ENCODE measurements at places on chromosomes 16 and 17.

DNA sequence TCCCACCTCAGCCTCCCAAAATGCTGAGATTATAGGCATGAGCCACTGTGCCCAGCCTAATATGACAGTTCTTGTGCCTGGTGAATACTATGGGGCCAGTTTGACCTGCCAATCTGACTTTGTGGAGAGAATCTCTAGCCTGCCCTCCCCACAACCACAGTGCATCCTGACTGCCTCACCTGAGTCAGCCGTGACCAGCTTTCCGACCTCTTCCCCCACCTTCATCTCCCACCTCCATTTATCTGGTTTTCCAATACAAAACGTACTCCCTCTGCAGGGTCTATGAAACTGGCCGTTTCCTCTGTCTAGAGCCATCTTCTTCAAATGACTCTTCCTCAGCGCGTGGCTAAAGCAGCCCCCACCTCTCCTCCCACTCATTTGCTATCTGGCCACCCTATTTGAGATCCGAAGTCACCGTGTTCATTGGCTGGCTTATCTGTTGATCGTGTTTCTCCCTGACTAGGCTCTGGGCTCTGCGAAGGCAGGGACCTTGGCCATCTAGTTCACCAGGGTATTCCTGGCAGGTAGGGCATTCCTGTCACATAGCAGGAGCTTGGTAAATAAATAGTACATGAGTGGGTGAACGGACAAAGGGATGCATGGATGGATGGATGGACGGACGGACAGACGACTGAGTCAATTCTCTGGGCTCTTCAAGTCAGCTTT is 22.3 kb upstream of the PLLP start:
- no peak for DNase-seq

- DNase-seq = no peak
Observed at GRCh38 chr16:68097088-68097487, 11.9 kb downstream of the NFATC3 start.

DNA sequence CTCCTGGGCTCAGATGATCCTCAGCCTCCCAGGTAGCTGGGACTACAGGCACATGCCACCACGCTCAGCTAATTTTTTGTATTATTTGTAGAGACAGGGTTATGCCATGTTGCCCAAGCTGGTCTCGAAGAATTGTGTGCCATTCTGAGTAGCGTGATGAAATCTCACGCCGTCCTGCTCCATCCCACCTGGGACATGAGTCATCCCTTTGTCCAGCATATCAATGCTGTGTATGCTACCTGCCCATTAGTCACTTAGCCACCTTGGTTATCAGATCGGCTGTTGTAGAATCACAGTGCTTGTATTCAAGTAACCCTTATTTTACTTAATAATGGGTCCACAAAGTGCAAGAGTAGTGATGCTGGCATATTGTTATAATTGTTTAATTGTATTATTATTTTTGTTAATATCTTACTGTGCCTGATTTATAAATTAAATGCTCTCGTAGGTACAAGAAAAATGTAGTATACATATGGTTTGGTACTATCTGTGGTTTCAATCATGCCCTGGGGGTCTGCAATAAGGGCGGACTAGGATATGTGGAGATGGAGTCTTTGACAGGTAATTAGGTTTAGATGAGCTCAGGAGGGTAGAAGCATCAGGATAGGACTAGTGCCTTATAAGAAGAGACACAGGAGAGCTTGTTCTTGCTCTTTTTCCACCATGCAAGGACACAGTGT is 26.6 kb upstream of the SLC13A2 start:
- DNase-seq = no peak

GRCh38 chr17:9383826-9384225 is 191.8 kb downstream of the STX8 start:
- DNase-seq = peak; percentile 46

DNA sequence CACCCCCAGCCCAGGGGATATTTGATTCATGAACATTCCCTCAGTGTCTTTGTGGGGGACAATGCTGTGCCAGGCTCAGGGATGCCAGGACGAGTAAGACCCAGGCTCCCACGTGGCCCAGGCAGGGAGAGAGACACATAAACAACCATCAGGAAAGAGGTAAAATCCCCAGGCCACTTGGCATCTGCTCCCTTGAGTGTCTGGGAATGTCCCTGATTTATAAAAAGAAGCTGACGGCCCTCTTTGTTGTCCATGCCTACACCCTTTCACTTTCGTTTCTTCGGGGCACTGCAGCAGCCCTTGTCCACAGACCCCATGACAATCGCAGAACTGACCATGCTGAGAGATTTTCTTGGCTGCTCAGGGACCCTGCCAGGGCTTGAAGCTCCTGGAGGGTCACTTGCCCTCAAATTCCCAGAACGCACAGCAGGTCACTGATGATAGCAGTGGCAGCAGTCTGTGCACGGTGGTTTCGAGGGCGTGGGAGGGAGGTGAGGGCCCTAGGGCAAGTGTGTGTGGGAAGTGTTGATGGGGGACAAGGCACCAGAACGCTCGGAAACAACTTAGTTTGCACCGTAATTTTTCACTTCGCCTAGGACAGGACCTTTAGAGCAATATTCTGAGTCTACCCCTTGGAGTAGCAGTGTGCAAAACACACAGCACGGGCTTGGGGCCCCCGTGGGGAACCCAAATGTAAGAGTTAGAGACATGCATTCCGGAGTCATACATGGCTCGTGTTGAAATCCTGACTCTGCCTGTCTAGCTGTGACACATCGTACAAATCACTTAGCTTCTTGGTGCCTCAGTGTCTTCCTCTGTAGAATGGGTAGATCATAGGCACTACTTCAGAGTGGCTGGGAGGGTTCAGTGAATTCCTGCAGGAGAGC is 4.7 kb downstream of the NOD2 start:
- DNase-seq = peak; percentile 75

DNA sequence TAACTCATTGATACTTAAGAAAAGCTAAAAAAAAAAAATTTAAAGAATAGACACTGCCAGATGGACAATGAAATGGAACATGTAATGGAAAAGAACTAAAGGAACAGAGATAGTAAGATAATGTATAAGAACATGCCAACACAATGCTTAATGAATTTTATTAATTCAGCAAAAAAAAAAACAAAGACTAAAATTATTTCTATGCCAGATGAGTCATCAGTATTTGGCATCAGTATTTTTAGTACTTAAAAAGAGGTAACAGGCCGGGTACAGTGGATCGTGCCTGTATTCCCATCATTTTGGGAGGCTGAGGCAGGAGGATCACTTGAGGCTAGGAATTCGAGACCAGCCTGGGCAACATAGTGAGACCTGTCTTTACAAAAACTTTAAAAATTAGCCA is 168.5 kb downstream of the CYB561 start:
- no peak for DNase-seq

DNA sequence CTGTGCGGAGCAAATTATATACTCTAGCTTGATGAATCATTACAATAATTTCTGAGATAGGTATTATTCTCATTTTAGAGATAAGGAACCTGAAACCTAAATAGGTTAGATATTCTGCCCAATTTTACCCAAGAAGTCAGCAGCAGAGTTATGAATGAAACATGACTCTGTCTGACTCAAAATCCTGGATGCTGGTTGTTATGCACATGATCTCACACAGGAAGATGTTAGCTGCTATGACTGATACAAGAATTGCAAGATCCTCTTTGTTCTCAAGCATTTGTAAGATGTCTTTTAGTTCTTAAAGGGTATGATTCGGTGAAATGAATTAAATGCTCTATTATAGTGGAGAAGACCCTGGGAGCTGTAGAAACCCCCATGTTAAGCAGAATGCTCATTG is 447.8 kb downstream of the KIF2B start:
- no peak for DNase-seq

DNA sequence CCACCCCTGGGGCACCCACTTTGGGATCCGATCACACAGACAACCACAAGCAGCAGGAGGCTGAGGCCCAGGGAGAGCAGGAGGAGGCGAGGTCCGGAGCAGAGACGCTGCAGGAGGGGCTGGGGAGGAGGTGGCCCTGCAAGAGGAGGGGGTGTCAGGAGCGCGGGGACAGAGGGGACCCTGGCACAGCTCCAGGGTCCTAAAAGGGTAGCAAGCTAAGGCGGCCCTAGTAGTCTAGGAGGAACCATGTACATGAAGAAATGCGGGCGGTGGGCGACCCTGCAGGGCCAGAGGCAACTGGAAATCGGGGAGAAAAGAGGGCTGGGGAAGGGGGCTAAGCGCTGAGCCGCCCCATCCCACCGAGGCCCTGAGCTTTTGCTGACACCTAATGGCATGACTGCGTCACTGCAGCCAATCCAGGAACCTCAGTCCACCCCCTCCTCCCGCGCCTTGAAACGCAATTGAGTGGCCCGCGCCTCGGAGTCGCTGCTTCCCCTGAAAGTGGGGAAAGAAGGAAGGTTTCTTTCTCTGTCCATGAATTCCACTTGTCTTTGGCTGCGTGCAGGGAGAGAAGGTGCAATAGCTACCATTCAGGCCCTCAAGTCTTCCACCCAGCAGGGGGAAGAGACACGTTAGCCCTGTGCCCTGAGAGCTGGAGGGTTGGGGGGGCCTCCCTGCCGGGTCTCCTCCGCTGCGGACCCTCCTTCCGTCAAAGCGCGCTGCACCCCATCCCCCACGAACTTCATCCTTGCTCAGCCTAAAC is 1.8 kb downstream of the ASGR1 start:
- peak; percentile 85 for DNase-seq

DNA sequence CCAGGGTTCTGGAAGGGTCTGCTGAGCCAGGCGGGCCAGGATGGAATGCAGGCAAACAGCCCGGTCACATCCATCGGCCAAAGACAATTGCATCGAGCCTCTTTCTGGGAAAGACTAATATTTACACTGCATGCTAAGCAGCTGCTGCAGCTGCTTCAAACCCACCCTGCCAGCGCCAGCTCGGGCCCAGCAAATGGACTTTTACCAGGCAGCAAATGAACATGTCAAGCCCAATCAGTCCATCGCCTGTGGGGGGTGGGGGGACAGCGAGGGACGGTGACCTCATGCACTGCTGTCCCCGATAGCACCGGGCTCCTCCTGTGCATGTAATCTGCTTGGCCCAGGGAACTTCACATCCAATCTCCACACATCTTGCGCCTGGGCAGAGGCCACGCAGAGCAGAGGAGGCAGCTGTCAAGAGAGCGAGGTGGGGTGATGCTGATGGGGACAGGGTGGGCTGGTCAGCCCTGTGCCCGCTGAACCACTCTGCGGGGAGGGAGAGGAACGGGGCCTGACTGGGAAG is 39.4 kb upstream of the CDH5 start:
- no peak for DNase-seq

DNA sequence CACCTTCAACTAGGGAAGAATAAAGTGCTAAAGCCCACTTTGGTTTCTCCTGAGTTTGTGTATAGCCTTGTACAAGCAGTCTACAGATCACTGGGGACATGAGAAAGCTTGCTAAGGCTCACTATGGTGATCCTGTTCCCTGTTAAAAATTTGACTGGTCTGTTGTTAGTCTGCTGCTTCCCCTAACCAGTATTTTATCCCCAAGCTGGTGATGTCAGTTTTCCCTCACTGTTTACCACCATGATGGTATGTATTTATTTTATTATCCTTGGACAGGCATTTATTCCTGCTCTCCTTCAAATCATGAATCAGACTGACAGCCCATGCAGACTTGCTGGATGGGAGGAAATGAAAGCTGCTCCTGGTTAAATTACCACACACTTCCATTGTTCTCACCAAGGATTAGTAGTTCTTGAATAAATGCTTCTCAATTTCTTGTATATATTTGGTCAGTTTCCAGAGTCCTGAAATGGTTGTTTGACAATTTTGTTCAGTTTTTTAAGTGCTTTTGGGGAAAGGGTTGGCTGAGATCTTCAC is 99.6 kb downstream of the CA4 start:
- no peak for DNase-seq

DNA sequence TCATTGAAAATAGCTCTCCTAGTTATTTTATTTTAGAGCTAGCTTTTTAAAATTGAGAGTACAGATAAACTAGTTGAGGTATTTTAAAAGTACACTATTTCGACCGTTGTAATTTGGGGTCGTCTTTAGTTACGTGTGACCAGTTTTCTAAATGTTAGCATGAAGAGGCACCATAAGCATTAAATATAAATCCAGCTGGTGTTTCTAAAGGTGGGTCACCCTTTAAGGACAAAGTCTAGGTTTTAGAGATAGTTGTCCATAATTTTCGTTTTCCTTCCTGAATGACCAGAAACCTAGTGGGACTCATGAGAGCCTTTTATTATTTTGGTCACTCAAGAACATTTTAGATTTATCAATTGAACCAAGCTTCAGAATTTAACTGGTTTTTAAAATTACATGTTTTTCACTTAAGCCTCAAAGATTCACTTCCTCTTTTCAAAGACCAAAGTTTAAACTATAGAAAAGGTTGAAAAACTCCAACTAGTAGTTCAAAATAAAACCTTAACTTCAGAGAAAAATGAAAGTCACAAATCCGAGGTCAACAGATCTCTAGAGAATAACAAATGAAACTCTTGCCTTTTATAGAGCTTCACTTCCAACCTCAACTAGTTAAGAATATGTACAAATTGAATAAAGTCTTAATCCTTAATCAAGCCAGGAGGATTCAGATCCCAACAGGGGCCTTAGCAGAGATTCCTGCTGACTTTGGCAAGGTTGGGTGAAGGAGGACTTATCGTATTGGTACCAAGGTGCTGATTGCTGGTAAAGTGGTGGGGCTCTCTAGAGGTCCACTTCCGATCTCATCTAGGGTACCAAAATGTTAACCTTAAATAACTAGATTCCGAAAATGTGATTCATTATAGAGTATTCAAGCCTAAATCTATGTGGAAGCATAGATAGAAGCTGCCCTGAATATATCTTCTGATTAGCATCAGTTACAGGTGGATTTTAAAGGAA is 32.5 kb downstream of the PHKB start:
- peak; percentile 65 for DNase-seq

- DNase-seq = peak; percentile 16
Observed at GRCh38 chr16:49366669-49367068, 6.9 kb upstream of the C16orf78 start.

DNA sequence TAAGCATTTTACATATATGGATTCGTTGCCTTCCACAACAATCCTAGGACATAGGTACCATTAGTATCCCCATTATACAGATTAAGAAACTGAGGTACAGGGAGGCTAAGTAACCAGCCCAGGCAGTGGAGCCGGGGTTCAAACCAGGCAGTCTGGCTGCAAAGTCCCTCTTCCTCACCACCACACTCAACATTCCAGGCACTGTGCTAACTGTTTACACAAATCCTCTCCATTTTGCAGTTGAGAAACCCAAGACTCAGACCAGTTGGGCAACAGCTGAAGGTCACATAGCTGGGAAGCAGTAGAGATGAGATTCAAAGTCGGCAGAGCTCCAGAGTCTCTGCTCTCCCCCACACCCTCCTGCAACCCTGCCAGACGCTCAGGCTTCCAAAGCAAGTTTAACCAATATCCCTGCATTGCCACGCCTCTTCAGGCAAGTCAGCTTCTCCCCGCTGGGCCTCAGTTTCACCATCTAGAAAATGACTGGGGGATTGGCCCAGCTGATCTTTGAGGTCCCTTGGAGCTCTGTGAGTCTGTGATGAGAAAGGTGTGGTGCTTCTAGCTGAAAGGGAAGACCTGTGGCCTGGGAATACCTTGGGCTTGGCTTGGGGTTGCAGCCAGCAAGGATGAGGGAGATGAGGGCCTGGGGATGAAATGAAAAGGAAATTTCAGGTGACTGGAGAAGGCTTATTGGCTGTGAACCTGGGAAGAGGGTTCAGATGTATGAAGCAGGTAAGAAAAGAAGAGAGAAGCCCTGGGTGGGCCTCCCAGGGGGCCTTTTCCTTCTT is 14.0 kb downstream of the CCR7 start:
- DNase-seq = no peak
